ENCODE measurements at places on chromosomes 3 and 15.

DNA sequence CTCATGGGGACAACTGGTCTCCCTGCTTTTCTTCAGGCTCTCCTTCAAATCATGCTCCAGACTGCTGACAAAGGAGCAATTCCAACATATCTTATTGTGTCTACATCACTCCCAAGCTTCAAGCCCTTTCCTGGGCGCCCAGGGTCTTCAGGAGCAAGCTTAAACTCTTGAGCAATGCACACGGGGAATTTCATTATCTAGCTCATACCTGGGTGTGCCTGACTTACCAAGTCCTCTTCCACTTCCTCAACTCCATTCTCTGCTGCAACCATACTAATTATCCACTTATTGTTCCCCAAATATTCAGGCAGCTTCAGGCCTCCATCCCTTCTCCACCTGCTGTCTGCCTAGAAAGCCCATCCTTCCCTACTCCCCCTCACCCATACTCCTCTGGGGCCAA is 50.6 kb downstream of the B3GNT5 start:
- no peak for DNase-seq

DNA sequence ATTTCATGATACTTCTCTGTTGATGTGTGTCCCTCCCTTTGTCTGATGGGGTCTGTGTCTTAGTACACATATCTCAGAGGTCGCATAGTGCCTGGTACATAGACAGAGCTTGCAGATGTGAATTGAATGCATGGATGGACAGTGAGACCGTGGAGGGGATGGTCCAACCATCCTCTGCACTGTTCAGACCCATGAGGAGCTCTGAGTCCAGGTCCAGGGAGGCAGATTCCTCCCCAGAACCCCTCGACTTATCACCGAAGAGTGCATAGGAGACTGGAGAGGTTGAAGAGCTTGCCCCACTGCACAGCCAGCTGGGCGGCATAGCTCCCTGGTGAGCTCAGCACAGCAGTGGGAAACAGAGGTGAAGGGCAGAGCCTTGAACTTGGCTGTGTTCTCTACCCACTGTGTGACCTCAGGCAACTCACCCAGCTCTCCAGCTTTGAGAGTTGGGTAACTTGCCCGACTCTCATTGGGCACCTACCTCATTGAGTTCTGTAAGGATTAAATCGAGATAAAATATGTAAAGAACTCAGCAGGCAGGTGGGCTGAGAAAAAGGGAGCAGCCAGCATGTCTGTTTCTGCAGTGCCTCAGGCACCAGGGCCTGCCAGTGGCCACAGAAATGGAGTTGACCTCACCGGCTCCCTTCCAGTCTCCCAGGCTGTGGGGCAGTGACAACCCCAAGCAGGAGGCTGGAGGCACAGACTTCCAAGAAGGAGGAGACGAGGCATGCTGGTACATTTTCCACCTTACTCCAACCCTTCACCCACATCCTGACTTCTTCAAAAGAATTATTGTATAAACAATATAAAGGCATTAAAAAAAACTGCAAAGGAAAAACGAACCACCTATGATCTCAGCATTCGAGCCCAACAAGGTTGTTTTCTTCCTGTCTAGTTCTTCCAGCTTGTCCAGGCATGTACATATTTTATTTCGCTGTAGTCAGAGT is 54.1 kb upstream of the TFRC start:
- DNase-seq: no peak

- DNase-seq: no peak
These were observed 849.3 kb downstream of the ROBO1 start for GRCh38 chr3:78918361-78919020.

DNA sequence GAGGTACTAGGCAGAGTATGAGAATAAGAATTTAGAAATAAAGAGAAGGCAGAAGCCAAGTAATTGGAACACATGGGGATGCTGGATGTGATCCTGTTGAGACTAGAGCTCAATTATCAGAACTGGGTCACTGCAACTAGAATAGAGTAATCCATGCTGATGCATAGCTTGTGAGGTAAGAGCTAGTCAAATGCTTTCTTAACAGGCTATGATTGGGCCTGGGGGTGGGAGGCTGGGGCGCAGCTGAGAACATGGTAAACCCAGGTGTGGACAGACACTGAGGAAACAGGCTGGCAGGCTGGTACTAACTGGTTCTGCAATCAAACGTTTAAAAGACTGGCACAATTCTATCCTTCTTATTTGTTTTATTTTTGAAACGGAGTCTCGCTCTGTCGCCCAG is 50.5 kb upstream of the LRRFIP2 start:
- no peak for DNase-seq

DNA sequence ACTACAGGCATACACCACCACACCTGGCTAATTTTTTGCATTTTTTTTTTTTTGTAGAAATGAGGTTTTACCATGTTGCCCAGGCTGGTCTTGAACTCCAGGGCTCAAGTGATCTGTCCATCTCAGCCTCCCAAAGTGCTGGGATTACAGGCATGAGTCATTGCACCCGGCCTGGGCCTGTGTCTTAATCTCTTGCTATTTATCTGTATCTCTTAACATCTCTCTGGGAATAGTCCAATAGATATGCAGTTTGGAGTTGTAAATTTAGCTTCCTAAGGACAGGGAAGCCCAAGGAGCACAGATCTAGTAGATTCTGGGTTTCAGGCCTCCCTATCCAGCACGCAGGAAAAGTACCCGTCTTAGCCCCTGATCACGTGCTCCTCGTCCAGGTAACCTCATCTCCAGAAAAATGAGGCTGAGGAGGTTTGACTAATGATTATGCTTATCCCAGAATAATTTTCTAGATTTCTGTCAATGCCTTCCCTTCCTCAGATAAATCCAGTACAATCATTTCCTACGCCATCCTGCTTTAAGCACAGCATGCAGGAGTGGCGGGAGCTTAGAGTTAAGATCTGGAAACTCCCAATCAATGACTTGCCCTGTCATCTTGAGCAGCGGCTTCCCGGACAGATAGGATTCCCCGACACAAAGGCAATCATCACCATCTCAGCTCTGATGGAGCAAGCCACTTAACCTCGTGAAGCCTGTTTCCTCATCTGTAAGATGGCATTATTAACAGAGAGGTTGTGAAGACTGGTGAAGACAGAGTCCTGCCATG is 12.3 kb upstream of the CTDSPL start:
- DNase-seq: no peak

DNA sequence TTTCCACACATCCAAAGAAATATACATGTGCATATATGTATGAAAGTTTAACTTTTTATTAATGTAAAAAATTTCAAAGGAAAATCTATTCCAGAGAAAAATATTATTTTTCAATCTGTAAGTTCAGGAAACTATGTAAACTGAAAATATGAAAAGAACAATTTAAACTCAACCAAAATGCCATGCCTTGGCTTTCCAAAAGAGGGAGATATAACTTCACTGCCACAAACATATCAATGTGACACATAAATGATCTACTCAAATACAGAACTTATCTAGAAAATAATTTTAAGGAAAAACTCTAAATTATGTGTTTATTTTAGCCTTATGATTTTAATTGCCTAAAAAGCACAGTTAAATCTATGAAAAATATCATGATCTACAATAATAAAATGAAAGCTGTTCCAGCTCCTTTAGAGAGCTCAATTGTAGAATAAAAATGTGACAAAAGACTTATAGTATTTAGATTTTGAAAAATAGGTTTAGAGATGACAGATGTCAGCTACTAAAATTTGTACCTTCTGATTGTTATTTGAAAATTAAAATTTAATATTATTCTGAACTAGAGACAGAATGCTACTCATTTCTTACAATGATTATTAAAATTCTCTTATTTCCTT is 94.8 kb downstream of the GBE1 start:
- DNase-seq: no peak

- no peak for DNase-seq
These were observed 173.8 kb downstream of the RPLP1 start for GRCh38 chr15:69626095-69627066.

- DNase-seq: no peak
These were observed 14.3 kb downstream of the ZIC4 start for GRCh38 chr3:147391781-147392624.

- DNase-seq: no peak
These were observed 77.1 kb downstream of the IQSEC1 start for GRCh38 chr3:12996181-12996506.

- DNase-seq: no peak
These were observed 18.8 kb downstream of the PCSK6 start for GRCh38 chr15:101470548-101471239.

DNA sequence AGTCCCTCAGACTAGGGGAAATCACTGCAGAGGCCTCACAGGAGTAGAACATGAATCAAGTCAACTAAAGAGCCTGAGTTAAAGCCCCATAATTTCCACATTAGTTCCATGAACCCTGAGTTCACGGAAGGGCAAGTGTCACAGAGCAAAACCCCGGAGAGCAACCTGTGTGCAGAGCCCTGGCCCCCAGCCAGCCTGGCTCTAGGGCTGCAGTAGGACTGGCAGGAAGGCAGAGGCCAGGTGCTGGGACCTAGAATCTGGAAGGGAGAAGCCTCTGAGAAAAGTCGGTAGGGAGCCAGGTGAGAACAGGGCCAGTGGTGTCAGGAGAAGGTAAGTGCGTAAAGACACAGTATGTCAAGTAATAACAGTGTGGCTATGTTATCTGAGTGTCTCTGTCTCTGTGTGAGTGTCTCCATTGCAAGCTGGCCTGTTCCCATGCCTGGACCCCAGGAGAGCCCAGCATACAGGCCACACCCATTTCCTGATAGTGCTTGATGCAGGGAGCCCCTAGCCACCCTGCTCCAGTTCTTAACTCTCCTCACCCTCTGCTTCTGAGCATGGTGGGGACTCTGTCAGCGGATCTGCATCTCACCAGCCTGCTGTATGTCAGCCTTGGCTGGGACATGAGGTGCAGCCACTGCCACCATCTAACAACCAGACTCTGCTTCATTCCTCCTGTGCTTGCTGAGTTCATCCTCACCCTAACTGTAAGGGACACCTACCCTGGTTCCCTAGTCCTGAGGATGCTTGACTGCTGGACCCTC is 11.3 kb upstream of the MANF start:
- no peak for DNase-seq

DNA sequence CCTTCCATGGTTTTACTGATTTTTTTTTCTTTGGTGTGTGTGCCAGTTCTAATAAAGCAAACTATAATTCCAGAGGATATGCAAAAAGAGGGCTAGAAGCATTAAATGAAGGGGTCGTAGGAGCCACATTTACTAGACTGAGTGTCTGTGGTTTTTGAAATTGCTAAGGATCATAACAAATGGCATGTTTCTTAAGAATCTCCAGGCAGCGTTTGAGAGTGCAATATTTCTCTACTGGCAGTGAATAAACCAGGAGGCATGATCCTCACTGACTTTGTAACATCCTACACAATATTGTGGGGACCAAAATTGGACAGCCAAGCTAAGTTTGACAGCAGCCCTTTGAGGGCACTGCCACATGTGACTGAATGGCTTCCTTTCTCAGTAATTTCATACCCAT is 115.9 kb upstream of the CCNL1 start:
- no peak for DNase-seq

DNA sequence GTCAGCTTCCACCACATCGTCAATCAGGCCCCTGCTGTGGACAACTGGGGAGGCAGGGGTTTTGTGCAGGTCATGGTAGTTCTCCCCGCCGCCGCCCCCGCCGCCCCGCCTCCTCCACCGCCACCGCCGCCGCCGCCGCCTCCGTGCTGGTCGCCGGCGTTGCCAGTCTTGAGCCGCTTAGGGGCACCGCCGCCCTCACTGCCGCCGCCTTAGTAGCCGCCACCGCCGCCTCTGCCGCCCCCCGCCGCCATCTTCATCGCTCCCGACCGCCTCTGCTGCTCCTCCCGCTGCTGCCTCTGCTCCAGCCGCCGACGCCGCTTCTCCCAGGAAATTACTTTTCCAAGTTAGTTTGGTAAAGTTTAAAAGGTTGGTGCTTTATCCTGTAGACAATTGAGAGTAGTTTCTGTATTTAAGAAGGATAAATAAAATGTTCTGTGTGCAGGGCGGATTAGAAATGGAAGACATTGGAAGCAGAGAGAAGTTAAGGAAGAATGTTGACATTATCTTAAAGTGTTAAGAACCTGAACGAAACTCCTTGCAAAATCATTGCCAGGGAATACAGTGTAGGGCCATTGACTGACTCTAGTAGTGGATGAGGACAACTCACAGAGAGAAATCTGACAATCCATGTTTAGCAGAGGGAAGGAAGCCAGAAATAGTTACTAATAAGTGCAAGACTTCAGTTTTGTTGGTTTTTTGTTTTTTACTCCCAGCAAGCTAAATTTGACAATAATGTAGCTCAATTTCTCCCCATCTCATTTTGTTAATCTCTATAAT is 53.0 kb upstream of the GOLGA8A start:
- DNase-seq: no peak

DNA sequence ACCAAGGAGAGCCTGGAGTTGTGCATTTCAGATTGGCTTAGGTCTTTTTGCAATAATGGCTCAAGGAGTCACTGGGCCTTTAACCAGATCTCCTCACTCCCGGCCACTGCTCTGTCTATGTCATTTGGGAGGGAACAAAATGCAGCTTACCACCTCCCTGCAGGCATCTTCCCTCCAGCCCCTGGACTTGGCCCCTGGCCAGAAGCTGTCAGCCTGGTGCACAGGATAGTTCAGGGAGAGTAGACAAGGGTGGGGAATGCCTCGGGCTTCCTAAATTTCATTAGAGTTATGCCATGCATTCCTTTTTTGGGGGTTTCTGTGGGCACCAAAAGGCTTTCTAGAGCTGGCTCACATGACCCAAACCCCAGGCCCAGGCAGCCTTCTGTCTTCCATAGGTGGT is 70.2 kb upstream of the HRH1 start:
- DNase-seq: no peak

DNA sequence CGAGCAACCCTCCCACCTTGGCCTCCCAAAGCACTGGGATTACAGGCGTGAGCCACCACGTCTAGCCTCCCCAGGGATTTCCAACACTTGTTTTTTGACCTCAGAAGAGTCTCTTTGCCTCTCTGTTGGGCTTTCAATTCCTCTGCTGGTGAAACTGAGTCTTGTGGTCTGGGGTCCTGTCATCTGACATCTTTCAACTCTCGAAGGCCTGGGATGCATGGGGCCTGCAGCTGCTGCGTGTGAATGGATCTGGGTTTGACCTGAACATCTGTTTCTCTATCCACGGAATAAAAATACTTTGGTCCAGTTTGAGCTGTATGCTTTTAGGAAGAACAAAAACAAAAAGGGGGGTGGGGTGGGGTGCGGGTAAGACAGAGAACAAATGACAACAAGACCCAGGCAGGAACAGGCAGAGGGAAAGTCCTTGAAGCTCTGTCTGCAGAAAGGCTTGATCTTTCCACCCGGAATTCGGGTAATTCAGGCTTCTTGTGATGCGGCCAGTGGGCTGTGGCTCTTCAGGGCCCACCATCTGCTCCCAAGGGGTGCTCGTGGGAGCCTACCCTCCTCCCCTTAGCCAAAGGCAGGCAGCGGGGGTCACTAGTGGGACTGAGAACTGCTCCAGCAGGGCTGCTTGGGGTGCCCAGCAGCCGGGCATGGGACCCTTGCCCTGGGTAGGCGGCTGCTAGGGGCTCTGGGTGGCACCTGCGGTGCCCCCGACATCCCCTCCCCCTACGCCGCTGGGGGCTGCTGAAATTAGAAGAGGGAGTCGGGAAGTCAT is 71.5 kb downstream of the SLC12A8 start:
- DNase-seq: no peak

- no peak for DNase-seq
These were observed 23.1 kb upstream of the CHD2 start for GRCh38 chr15:92877000-92877399.
